Fibroblast of skin of left biceps (primary cell): ENCODE measurements at places on chromosomes 1 and 21.

- peak; percentile 63 for DNase-seq
Observed at GRCh38 chr1:245765230-245766000, 610.6 kb downstream of the KIF26B start.

DNA sequence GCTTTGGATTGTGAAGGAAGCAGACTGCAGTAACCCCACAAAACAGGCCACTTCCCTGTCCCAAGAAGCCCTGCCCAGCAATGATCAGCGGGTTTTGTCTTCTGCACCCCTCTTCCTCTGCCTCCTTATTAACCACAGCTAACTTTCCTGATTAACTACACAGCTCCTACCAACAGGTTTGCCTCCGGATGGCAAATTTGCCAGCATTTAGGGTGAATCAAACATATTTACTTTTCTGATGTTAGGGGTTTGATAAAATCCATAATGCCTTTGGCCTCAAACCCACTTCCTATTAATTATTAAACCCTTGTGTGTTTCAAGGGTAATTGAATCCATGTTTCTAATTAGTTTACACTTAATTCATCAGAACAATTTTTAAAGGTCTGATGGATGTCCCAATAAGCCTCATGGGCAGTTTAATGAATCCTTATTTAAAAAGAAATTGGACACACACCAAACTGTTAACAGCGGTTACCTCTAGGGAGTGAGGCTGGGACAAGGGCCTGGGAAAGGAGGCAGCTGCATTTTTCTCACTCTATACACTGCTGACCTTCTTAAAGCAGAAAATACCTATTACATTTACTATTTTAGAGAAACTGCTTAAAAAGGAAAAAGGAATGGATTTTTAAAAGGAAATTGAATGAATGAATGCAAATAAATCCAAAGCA is 91.9 kb downstream of the CSMD2 start:
- DNase-seq: no peak

DNA sequence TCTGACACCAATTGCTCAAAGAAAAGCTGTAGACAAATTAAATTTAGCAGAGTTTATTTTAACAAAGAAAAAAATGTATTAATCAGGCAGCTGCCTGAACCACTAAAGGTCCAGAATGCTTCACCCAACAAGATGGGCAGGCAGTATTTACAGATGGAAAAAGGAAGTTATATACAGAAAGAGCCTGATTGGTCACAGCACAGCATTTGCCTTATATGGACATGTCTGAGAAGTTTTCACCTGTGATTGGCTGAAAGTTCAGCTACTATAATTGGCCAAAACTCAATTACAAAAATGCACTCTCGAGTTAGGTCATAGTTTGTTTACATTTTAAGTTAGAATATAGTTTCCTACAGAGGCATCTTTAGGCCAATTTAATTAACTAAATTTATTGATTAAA is 15.1 kb upstream of the FMO1 start:
- DNase-seq: no peak

GRCh38 chr1:2046953-2047748 is 3.1 kb upstream of the PRKCZ start:
- no peak for DNase-seq

DNA sequence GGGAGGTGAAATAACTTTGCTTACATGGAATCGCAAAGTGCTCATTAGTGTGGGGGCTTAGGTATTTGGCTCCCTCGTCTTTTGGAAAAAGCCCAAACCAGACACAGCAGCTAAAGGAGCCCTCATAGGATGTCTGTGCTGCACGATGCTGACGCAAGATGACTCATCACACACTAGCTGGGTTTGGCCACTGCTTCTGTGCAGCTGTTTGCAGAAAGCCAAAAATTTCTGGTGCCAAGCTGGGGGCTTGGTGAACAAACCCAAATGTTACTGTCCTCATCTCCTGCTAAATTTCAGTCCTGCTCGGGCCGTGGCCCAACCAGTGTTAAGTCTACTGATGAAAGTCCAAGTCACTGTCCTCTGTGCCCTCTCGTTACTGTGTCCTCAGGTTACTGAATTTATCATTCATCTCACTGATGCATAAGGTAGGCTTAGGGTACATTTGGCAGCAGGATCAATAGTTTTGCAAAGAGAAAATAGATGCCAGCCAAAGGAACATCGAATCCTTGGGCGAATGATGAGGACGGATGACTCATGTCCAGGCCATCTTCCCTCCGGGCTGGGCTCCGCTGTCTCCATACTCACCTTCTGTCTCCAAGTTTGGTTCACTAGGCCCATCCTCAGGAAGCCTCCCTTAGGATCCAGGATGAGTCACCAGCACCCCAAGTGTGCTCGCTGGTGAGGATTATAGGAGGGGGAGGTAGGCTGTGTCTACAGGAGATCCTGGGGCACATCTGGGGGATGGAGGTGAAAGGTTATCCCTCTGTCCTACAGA is 177.7 kb downstream of the ADSS2 start:
- DNase-seq: peak; percentile 100

DNA sequence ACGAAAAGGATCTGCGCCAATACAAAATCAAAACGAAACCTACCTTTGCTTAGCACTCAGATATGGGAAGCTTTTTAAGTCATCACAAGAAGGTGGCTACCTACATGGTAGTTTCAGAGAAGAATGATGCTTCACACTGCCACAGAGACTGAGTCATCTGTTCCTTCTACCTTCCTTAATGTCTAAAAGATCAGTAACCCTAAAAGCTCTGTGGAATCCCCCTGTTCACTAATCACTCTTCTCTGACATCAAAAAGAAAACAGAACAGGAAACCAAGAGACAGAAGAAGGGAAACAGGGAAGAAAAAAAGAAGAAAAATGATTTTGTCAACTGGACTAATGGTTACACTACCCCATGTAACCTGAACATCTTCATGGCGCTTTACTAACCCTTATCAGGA is 177.2 kb downstream of the SMYD3 start:
- DNase-seq: no peak

DNA sequence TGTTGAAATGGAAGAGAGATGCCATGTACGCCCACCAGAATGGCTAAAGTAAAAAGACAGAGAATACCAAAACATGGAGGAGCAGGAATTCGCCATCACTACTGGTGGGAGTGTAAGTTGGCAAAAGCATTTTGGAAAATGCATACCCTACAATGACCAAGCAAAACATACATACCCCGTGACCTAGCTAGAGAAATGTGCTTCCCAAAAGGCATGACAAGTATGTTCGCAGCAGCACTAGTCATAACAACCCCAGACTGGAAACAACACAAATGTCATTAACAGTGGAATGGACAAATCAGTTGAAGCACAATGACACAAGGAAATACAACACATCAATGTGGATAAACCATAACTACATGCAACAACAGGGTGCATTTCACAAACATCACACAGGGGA is 27.2 kb downstream of the SYT2 start:
- no peak for DNase-seq

GRCh38 chr1:60952612-60953111 is 129.7 kb upstream of the NFIA start:
- DNase-seq: no peak

- DNase-seq: no peak
Observed at GRCh38 chr1:93707956-93708355, 26.3 kb upstream of the BCAR3 start.

GRCh38 chr21:26028183-26028582 is 142.4 kb downstream of the APP start:
- DNase-seq: no peak

- no peak for DNase-seq
Observed at GRCh38 chr1:84376000-84376910, 22.0 kb upstream of the DNASE2B start.

DNA sequence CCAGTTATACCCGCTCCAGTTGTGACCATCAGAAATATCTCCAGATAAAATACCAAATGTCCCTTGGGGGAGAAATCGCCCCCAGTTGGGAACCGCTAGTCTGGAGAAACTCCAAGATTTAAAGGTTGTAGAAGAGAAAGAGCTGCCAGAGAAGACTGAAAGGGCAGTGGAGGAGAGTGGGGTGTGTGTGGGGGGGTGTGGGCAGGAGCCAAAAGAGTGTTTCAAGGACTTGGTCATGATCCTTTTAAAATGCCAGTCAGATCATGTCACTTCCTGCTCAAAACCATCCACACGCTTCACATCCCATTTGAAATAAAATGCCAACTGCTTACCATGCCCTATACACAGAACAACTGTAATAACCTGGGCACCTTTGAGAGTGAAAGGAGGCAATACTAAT is 3.4 kb upstream of the HEYL start:
- no peak for DNase-seq

GRCh38 chr1:89765774-89766173 is 55.1 kb upstream of the LRRC8D start:
- DNase-seq: no peak

DNA sequence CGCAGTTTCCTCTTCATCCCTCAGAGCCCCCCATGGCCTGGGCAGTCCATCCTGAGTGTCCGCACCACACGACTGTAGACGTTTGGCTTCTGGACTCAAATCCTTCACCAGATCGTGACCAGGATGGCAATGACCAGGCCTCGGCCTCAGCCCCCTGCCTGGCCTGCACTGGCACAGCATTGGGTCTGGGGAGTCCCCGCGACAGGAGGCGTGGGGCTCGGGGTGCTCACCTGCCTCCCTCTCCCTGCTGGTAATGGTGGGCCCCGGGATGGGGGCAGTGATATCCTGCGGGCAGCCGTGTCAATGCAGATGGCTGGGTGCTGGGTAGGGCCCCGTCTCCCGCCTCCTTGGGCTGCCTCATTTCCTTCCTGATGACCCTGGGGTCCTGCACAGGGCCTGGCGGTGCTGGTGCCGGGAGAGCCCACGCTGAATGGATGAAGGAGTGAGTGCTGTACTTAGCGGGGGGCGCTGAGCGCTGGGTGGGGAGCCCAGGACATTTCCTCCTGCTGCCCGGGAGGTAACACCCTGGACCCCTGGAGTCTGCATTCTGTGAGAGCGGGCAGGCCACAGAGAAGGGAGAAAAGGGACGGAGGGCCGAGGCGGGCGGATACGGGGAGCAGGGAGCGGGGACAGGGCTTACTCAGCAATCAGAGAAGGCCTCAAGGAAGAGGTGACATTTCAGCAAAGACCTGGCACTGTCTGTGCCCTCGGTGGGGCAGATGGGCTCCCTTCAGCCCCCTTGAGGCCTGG is 2.1 kb upstream of the TNFRSF14 start:
- no peak for DNase-seq

DNA sequence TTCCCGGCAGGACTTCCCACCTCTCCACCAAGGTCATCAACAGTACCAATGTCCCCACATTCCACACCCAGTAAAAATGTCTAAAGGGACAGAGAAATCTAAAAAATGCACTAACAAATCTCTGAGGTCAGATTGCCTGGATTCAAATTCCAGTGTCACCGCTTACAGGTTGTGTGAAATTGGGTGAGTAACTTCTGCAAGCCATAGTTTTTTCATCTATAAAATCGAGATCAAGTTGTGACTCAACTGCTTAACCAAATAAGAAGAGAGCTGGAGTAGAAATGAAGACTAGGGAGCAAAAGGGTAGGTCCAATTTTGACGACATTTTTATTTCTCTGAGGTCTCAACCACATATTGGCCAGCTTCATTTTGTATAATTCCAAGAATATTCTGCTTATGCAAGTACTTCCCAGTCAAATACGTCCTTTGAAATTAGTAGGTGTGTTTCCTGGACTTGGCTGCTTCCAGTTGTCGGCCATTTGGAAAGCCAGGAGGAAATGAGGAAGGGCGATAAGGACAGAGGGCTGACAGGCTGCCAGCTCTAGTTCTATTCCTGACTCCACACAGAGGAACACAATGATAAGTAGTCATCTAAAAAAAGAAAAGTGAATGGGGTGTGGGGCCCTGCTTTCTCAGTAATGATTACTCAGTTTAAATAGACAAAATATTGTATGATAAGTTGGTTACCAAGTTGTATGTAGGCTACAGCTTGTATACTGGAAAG is 57.7 kb upstream of the ZC3H11B start:
- no peak for DNase-seq

- no peak for DNase-seq
Observed at GRCh38 chr1:232184561-232185530, 445.1 kb downstream of the SIPA1L2 start.

- no peak for DNase-seq
Observed at GRCh38 chr1:3546048-3546384, 65.3 kb downstream of the MEGF6 start.

DNA sequence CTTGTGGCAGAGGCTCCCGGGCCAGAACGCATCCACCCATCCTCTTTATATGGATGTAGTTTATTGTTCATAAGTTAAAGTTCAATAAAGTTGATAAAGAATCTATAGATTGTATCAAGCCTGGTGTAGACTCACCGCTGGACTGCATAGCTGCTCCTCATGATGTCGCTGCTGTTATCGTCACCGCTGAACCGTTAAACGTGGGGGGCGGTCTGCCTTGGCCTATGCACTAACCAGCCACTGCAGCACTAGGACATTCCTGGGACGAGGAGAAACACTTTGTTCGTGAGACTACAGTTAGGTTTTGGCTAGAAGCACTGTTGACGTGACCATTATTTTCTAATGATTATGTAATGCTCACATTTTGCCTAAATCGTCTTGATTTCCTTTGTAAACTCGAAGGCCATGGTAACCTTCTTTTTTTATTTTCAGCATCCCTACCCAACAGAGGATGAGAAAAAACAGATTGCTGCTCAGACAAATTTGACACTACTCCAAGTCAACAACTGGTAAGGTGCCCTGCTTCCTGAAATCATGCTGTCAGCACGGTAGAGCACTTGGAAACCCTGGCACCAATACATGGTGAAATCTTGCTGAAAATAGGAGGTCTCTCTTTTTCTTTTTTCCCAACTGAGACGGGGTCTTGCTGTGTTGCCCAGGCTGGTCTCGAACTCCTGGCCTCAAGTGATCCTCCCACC is 50.2 kb downstream of the PKNOX1 start:
- DNase-seq: no peak

- DNase-seq: no peak
Observed at GRCh38 chr1:117930173-117930447, 571 bp downstream of the WDR3 start.
